ENCODE measurements at places on chromosomes 3 and 15.
A peak's percentile ranks its signal among the peaks of the same experiment; 100 is the strongest.

DNA sequence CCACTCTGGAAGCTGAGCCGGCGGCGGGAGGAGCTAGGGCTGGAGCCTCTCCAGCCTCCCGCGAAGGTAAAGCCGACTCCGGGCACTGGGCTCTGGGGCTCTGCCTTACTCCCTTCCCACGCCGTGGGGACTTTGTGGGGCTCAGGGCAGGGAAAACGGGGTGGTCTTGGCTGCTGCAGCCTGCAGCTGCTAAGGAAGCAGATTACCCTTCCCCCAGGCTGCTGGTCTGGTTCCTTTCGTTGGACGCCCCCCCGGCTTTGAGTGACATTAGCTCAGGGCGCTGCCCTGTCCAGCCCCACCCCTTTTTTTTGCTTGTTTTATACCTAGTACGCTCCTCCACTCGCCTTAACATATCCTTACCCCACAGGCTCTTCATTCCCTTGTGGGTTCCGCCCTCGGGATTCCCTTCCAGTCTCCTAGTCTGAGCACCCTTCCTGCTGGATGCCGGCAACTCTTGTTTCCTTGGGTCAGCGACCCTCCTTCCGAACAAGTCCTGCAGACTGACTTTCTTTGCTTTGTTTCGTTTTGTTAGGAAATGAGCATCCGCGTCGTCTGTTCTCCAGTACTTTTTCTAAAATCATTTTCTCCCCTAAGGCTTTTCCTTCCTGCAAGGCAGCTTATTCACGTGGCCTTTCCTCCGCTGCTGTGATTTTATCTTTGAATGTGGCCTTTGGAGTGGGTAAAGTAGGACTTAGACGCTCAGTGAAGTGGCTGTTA is 551 bp downstream of the DNAJC13 start:
- peak; percentile 46 for DNase-seq

DNA sequence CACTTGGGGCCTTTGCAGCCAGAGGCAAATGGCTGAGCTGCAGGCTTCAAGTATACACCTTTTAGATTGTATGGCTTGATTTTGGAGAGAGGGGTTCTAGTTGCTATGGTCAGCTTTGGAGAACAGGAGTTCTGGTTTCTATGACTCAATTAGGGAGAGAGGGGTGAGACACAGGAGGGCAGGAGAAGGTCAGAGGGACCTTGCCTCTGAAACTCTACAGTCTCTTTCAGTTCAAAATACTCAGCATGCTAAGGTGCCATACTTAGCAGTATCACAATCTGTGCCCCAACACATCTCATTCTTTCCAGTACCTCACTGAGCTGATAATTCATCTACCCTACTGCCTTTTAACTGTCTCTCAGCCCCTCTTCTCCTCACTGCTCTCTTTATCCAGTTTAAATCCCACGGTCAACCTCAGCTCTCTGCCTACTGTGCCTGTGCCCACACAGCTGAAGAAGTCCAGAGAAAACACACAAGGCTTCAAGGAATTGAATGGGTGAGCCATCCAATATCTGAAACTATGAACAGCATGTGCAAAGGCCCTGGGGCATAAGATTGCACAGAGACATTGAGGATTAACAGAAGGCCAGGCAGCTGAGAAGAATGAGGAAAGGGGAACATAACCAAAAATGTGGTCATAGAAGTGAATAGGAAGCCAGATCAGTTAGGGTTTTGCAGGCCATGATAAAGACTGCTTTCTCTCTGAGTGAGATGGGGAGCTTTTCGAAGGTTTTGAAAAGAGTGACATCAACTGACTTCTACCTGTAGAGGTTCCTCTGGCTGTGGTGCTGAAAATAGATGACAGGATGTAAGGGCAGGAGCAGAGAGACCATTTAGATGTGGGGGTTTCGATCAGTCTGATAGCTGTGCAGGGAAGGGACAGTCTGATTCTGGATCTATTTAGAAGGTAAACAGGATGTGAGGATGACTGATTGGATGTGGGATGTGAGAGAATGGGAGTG is 54.5 kb upstream of the C3orf80 start:
- DNase-seq, result no peak

- DNase-seq, result no peak
Observed at GRCh38 chr3:156518726-156519125, 36.2 kb downstream of the SSR3 start.

DNA sequence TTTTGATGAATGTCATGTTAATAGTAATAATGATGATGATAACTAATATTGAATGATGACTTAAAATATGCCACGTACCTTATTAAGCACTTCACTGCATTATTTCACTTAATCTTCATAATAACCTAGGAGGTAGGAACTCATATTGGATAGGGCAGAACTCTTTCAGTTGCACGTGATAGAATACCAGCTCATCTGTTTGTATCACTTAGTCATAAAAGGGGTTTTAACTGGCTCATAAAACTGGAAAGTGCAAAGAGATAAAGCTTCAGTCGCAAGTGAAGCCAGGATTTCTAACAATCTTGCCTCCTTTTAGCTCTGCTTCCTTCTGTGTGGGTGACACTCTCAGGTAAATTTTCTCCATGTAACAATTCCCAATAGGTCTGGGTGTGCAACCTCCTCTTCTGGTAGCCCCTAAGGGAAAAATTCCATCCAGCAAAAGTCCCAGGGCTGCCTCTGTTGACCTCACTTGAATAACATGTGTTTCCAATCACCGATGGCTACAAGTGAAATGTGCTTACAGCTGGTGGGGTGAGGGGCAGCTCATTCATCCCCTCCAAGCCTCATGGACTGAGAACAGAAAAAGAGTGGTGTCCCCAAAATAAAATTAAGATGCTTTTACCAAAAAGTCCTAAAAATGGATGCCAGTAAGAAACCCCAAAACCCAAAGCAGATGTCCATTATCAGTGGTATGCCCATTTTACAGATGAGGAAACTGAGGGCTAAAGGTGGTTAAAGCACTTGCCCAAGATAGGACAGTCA is 9.3 kb downstream of the GXYLT2 start:
- DNase-seq, result no peak

DNA sequence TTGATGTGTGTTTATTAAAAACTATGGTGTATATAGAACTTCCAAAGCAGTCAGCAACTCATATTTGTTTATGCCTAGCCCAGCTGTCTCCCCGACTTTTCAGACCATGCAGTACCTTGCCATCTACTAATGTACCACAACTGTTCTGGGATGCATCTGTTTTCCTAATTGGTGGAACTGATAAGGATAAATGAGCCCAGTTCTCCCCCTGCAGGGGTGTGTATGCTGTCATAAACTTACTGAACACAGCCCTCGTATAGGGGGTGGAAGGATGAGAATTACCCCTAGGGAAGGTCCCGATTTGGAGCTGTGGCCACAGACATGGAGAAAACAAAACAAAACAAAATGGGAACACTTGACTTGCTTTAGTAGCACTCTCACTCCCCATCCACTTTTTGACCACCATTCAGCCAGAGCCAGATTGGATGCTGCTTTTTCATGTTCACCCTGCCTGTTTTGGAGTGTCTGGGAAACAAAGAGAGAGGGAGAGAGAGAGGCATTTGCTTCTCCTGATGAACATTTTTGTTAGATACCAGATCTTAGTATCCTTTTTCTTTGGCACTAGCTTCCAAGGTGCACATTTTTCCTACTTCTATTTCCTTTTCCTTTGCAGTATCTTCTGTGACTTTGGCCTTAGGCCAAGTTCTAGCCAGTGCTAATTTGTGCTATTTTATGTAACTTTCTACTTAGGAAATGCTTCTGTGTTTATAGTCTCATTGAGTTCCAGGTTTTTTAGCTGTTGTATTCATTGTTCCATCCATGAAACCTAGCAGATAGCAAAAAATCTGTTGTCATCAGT is 29.1 kb downstream of the CADM2 start:
- DNase-seq, result no peak

DNA sequence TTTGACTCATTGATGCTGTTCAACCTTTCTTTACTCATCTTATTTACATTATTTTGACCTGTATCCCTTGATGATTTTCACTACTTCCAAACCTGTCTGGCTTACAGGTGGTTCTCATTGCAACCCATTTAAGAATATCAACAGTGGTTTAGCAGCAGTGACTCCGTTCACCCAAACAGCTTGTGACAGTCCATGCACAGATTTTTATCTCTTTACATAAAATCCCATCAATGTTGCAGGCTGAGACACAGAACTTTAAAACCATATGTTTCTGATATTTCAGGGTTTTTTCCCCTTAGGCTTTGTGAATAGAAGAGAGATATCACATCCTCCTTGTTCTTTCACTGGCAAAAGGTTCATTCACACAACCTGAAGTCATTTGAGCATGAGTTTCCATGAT is 149.1 kb upstream of the CDIN1 start:
- DNase-seq, result no peak

DNA sequence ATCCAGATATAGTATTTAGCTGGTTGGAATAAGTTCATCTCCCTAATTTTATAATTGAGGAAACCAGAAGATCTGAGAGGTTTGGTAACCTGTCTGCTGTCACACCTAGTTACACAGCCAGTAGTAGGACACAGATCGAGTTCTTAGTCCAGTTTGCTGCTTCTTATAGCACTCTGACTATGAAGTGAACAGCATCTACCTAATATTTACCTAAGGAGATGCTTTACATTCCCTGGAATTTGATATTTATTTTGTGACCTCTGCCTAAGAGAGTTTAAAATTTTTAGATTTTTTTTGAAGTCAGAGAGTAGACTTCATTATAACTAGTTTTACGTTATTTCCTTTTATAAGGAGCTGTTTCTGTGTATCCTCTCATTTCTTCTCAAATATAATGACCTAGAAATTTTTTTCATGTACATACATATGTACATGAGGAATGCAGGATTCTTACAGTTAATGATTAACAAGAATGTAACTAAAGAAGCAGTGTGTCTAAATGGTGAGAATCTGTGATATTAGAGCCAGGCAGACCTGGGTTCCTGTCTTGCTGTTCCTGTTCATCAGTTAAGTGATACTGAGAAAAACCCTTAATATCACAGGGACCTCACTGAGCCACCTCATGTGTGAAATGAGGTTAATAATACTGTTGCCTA is 4.3 kb downstream of the ARHGEF26 start:
- DNase-seq, result no peak

DNA sequence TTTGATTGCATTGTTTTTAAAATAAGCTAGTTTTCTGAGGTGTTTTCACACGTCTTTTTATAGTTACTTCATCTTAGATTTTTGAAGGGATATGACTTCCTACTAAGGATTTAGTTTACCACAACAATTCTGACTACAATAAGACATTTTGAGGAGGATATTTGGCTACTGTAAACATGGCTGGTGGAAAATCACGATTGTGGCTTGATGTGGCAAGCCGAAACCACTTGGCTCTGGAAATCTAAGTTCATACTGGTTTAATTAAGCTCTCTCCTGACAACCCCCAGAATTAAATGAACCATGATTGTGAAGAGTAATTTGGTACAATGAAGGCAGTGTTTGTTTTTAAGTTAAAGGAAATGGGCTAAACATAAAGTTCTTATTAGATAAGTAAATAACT is 30.8 kb downstream of the ST3GAL6 start:
- DNase-seq, result no peak

DNA sequence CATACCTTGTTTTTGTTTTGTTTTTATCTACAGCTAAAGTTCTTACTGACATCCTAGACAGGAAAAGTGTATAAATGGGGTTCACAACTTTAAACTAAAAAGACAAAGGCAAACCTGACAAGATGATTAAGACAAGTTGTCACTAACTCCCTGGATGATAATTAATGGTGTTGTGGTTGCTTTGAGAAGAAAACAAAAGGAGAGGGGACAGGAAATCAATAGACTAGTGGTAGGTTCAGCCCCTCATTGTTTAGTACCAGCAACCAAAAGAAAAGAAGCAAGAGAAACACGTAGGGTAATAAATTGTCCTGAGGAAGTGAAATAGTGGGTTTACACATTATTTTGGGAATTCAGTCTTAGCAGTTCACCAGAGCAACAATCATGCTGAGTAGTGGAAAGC is 78.8 kb downstream of the BFSP2 start:
- DNase-seq, result no peak

GRCh38 chr15:26084771-26085170 is 221.6 kb upstream of the ATP10A start:
- DNase-seq, result no peak

GRCh38 chr15:80138961-80139360 is 13.8 kb upstream of the FAH start:
- no peak for DNase-seq

GRCh38 chr3:11377719-11378118 is 105.5 kb downstream of the ATG7 start:
- DNase-seq, result no peak

GRCh38 chr15:54514601-54515000 is 536.4 kb downstream of the UNC13C start:
- no peak for DNase-seq

GRCh38 chr3:126346466-126346865 is 10.7 kb downstream of the KLF15 start:
- DNase-seq, result no peak

DNA sequence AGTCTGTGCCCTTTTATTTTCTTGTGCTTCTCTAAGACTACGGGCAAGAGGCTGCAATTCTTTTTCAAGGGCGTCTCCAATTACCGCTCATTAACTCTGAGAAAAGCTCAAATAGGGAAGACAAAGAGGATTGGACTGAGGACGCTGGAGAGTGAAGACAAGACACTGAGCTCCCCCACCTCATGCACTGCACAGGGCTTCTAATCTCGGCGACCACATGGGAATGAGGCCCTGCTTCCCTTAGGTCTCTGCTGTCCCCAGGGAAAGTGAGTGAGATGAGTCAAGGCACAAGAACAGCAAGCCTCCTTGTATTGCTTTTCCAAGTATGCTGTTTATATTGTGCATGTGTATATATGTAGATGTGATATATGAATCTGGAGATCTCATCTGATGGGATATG is 392.2 kb upstream of the CFAP20DC start:
- no peak for DNase-seq

- no peak for DNase-seq
Observed at GRCh38 chr3:110755345-110755744, 316.3 kb upstream of the NECTIN3 start.

GRCh38 chr3:38109580-38110313 is 27.2 kb downstream of the ACAA1 start:
- no peak for DNase-seq

- DNase-seq, result no peak
Observed at GRCh38 chr3:194031349-194031748, 104.6 kb upstream of the HES1 start.

- DNase-seq, result no peak
Observed at GRCh38 chr3:125349556-125350165, 25.5 kb downstream of the ZNF148 start.

GRCh38 chr3:47645551-47645950 is 66.9 kb upstream of the CSPG5 start:
- no peak for DNase-seq

- DNase-seq, result no peak
Observed at GRCh38 chr3:194046995-194047645, 88.8 kb upstream of the HES1 start.

DNA sequence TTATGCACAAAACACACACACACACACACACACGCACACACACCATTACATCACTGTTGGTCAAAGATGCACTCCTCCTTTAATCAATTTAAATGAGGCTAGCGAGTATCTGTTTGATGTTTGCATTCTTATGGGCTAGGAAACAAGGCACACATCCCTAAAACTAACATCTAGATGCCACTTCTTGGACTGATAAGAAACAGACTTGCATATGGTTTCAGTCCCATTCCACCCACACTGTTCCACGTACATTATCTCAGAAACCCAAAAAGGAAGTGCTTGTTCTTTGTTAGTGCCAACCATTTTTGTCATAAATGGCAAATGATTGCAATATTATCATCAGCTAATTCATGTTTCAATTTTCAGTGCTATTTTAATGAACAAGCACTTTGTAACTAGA is 69.5 kb downstream of the CCR1 start:
- DNase-seq, result no peak

All from CD4-positive, alpha-beta T cell treated with Interleukin-2 at 100 ng/mL for 4 hours (primary cell).